ENCODE measurements at places on chromosomes 7 and 10.

- DNase-seq, result no peak
Measured at GRCh38 chr7:37352974-37353948, 95.4 kb downstream of the ELMO1 start.

GRCh38 chr7:16801111-16801542 is 3.7 kb downstream of the AGR2 start:
- DNase-seq, result no peak

DNA sequence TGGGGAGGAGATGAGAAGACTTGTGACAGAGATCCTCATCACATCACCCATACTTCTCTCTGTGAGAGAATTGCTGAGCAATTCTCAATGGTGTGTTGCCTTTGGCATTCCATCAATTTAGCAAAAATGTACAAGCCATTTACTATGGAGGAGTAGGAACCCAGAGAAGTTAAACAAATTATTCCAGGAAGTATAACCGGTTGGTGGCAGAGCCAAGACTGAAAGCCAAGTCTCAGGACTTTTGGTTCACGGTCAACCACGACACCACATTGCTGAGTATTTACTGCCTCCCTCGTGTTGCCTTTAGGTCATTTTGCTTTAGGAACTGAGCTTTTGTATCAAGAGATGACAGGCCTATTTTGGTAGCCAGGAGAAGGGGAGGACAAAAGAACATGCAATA is 88.0 kb upstream of the ELMO1 start:
- no peak for DNase-seq

GRCh38 chr10:78059906-78060702 is 26.4 kb downstream of the RPS24 start:
- no peak for DNase-seq

- no peak for DNase-seq
Measured at GRCh38 chr10:97000487-97001182, 168.5 kb downstream of the LCOR start.

DNA sequence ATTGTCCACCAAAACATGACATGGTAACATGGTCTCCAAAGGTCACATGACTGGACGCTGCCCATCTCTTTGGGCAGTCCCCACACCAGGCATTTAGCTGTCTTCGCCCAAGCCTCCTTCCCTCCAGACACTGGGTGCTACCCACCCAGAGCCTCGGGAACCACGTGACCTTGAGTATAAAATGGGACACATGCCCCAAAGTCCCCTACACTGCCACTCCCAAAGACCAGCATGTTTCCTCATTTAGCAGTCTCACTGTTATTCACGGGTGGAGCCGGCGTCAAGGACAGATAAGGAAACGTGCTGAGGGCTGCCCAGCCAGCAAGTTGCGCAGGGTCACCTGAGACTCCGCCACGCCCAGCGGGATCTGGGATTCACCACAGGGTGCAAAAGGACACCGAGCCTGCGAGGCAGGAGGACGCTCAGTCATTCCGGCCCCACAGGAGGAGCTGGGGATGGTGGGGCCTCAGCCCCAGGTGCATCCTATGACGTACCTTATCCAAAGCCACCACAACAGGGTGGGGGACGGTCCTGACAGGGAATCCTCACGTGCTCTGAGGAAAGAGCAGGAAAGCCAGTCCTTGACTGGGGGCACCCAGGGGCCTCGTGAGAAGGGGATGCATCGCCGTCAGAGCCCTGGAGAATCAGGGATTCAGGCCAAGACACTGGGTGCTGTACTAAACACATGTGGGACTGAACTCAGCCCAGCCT is 226.9 kb downstream of the TNS3 start:
- DNase-seq, result no peak

Measured in right hindlimb (tissue), 1 donor.